Mesenchymal stem cell (in vitro differentiated cells and primary cell): ENCODE measurements at places on chromosomes 11 and 22.

GRCh38 chr22:48226026-48227013, 1463.9 kb downstream of the TBC1D22A start:
- DNase-seq: no peak

DNA sequence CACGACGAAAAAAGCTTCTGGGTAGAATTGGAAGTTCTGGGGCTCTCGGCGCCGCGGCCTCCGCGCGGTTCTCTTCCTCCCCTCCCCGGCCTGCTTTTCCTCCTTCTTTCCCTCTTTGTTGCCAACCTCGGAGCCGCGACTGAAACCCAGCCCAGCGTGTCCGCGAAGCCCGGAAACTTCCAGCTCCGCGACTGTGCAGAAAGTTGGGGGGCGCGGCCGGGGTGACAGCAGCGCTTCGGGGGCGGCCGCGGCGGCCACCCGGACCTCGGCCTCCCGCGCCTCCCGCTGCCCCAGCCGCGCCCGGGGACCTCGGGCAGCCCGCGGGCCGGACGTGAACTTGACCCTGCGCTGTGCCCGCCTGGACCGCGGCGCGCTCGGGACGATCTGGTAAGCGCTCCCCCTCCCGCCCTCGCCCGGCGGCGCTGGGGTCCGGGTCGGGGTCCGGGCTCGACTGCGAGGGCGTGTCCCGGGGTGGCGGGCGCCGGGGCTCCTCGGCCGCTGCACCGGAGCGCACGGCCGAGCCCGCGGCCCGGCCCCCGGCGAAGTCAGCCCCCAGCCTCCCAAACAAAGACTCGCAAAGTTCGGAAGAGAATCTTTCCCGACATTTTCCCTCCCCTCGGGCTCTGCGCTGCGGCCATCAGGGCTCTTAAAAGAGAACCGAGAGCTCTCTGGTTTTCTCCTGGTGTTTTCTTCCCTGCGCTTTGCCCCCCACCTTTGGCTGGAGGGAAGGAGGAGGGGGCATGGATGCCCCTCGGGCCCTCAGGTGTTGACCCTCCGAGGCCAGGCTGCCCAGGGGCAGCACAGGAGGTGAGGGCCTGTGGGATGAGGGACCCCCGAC, 67.9 kb upstream of the WNT7B start:
- peak; percentile 19 for DNase-seq

DNA sequence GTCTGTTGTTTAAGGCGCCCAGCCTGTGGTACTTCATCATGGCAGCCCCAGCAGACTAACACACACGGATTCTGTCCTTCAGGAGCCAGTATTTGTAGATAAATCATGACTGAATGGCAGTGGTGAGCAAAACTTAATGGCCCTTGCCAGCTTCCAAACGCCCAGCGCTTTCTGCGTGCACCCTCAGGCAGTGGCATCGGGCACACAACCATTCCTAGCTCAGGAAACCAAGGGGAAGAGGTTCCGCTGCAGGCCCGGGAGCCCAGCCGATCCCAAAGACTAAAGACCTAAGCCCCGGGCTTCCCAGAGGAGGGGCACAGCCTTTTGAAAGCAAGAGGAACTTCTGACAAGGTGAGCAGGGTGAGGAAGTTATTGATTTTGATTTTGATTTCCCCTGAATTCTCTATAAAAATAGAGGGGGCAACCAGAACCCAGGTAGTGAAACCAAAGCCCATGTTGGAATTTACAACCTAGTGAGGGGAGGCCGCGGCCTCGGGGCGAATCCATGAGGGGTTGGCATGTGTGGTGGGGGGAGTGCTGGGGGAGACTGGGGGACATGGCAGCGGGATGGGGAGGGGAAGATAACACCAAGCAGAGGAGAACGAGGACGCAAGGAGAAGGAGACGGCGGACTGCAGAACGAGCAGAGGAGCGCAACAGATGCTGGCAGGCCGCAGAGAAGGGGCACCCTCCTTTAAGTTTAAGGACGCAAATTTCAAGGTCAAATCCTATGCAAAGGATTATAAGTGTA, 79.9 kb upstream of the SEPTIN5 start:
- DNase-seq: no peak

DNA sequence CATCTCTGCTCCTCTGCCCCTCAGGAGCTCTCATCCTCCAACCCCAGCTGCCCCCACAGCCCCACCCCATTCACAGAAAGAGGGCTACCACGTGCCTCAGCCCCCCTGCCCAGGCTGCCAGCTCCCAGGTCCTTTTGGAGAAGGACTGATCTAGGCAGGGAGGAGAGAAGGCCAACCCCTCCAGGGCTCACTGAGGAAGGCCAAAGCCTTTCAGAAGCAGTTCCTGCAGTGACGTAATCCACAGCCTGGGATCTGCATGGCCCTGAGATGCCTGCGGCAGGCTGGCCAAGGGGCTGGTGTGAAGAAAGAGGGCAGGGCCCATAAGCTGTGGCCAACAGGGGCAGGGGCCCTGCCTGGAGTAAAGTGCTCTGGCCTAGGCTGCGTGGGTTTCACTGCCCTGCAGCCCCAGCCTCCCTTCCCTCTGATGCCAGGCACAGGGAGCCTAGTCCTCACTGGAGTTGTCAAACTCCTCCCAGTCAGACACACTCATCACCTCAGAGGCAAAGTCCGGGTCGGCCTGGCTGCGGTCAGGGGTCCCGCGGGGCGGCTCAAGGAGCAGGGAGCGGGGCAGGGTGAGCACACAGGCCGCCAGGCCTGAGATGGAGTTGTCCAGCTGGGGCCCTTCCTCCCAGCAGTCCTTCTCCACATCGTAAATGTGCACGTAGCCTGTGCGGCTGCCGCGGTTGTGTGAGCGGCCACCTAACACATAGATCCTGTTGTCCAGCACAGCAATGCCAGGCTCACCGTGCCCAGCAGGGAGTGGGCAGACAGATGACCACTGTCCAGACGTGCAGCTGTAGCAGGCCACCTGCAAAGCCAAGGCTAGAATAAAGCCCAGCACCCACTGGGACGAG, 4.2 kb upstream of the SCARF2 start:
- DNase-seq: peak; percentile 45

DNA sequence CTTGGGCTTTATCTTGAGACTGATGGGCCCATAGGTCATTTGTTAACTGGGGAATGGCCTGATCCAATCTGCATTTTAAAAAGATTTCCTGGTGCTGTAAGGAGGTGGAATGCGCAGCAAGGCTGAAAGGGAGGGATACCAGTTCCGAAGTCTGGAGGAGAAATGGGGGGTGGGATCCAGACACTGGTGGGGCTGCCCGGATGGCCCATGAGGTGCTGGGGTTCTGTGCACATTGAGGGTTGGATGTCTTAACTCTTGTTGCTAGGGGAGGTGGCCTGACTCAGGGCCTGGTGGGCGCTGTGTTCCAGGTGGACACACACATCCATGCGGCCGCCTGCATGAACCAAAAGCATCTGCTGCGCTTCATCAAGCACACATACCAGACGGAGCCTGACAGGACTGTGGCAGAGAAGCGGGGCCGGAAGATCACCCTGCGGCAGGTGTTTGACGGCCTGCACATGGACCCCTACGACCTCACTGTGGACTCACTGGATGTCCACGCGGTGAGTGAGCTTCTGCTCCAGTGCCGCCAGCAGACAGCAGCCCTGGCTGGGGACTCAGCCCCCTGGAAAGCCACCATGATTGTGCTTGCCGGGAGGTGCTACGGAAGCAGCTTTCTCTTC, 38.1 kb downstream of the AMPD3 start:
- DNase-seq: no peak

GRCh38 chr11:33040862-33041453, 1.6 kb downstream of the TCP11L1 start:
- no peak for DNase-seq
